ENCODE measurements at places on chromosomes 2 and 18. TPM values are rescaled to one million over a fixed set of nuclear protein-coding genes. Genes with fewer than 3 reads are reported as not detected.

- DNase-seq, result no peak
Observed at GRCh38 chr18:399631-400135, 100.8 kb downstream of the COLEC12 start.

DNA sequence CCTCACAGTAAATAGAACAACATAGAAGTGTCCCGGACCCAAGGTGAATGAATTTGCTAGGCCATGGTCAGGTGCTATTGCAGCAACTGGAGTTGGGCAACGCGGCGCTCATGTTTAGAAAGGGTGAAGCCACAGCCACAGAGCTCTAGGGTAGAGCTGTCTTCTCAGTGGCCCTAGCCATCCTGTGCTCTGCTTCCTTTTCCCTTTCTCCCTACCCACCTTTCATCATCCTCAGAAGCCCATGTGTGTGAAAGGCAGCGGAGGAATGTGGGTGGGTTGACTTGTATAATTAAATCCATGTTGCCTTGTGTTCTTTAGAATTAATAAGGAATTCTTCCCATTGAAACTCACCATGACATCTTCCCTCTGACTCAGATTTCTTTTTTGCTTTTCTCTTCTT, 336.7 kb downstream of the OSR1 start:
- DNase-seq, result no peak

GRCh38 chr2:45543257-45543656, 67.8 kb downstream of the SRBD1 start:
- no peak for DNase-seq

- DNase-seq, result no peak
Observed at GRCh38 chr2:189285962-189286645, 106.5 kb upstream of the COL5A2 start.

DNA sequence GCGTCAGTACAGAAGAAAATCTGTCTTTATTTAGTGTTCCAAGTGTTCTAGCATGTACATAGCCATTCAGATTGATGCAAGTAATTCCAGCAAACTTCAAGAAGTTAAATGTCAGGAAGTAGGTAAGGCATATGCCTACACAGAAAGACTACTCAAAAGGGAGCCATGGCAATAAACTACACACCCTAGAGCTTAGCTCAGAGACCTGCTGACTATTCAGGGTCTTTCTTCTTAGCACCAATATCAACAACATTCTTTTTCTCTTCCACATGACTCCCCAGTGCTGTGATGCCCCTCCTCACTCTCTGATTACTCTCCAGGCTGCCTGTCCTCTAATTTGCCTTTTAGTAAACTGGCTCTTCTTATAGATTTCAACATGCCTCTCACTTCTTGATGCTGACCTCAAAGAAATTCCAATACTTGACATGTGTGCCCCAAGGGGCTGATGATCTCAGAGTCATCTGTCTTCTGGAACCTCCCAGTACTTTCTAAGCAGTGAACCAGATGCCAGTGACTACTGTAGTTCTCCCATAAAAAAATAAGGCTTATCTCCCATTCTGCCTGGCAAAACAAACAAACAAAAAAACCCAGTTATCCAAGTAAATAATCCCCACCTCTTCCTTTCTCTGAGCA, 909.2 kb upstream of the FANCL start:
- no peak for DNase-seq

DNA sequence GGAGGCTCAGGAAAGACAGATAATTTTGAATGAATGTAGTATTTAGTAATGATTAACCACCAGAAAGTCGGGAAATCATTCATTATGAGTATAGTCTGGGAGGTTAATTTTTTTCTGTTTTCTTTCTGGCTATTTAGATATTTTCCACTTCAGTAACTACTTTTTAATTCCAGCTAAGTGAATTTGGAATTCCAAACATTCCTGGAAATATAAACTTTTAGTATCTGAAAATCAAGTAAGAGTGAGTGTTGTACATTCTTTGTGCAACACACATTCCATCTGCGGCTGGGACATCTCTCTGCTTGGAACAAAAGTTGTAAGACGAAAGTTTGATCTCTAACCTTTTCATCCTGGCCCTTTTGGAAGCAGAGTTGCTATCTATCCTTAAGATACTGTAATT, 275.7 kb upstream of the SPRED2 start:
- no peak for DNase-seq

DNA sequence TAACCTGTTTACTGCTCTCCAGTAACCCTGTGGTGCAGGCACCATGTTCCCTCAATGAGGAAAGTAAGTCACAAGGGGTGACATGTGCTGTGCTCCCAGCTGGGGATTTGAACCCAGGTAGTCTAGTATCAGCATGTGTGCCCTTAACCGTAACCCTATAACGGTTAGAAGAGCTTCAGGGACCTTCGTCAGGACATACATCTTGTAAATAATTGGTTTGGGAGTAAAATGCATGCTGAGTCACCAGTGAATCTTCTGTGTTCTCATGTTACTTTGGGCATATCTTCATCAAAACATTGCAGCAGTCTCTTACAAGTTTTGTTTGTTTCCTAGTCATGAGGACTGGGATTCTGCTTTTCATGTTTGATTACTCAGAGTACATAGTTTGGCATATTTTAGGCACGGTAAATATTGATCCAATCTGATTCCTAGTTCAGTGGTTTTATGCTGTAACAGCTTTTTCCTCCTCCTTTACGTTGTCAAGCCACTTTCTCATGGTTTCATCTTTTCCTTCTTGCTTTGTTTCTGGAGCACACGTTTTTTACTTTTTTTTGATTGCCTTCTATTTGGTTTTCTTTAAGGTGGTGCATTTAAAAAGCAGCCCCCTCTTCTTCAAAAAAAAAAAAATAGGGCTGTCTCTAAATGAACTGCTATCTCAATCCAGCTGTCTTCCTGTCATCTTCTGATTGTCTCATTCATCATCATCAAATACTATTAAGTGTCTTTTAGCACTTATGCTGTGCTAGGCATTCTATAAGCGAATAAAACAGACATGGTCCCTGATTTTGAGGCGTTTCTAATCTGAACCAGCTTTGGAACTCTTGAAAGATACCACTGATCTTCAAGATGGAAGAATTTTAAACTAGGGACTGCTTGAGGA, 50.4 kb downstream of the CLIP4 start:
- no peak for DNase-seq

DNA sequence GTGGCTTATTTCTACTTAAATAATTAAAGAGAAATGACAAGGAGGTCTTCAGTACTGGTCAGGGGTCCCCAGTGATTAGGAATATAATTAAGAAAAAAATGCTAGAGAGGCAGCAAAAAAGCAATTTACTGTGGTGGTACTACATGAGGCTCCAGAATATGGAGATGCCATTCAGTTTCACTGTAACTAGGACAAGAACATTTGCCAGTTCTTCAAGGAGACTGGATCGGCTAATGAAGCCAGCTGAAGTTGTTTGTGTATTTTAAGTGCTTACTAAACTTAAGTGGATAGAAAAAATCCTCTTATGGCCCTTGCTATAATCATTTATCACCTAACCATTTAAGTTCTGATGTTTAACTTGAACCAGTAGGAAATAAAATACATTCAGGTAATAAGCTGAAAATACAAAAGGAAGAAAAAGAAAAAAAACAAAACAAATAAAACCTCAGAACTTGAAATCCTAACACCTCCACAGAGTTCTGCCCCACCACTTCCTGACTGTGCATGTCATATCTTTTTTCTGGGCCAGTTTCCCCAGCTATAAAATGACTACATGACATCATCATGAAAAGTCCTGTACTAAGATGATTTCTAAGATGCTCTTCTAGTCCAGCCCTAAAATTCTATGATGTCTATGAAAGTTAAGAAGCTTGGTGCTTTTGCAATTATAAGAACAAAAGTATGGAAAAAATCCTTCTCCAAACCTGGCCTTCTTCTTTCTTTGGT, 98.0 kb downstream of the TRABD2A start:
- DNase-seq, result peak; percentile 68

- no peak for DNase-seq
Observed at GRCh38 chr2:1245193-1245592, 168.1 kb upstream of the TPO start.

- no peak for DNase-seq
Observed at GRCh38 chr2:127173057-127173456, 47.0 kb downstream of the CYP27C1 start.

DNA sequence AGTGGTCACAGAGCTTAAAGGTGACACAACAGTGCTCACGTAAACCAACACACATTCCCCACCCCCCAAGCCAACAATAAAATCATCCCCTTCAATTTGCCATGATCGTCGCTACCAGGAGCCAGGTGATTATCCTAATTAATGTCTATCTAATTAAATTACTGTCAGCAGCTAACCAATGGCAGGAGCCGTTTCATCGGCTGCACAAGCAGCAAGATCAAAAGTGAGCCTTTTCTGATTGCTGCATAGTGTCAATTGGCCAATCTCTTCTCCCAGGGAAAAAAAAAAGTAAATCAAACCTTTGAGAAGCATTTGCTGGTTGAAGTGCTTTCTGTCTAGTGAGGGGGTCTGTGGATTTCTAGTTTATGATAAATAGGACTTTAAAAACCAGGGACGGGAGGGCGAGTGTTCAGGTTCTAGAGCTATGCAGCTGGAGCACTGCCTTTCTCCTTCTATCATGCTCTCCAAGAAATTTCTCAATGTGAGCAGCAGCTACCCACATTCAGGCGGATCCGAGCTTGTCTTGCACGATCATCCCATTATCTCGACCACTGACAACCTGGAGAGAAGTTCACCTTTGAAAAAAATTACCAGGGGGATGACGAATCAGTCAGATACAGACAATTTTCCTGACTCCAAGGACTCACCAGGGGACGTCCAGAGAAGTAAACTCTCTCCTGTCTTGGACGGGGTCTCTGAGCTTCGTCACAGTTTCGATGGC, at the start of gene TBR1:
Gene TBR1, plus strand, starts transcription at position 311 of the 721 bp plus-strand sequence. Its CDS starts 114 bp downstream, at position 425.
- DNase-seq, result no peak

Gene LYPD6
- not detected for total RNA-seq

Gene TOGARAM2
- total RNA-seq, result 5.0 TPM

Gene SIGLEC15
- total RNA-seq, result not detected

Gene CBLN2
- not detected for total RNA-seq

Gene GULP1
- total RNA-seq, result not detected

Gene MERTK
- total RNA-seq, result 0.20 TPM

Gene SPRED2
- 8.1 TPM for total RNA-seq

Gene ATL2
- total RNA-seq, result 59.2 TPM

Gene PLGLB1
- total RNA-seq, result 4.7 TPM

Gene PER2
- total RNA-seq, result 13.1 TPM

Data from activated CD4-positive, alpha-beta T cell treated with anti-CD3 and anti-CD28 coated beads, Interleukin-2, amount 10 ng/mL, durations not matched to agents 7 days and 5 days (primary cell).